ENCODE measurements at places on chromosomes 13 and 19.

- no peak for DNase-seq
Measured at GRCh38 chr19:33819506-33819879, 22.8 kb downstream of the KCTD15 start.

GRCh38 chr13:113973218-113974164, at the start of gene C13orf46:
Gene C13orf46, minus strand, starts transcription at chr13:113974076. Its CDS starts 79 bp downstream, at chr13:113973997.
- DNase-seq, result no peak

DNA sequence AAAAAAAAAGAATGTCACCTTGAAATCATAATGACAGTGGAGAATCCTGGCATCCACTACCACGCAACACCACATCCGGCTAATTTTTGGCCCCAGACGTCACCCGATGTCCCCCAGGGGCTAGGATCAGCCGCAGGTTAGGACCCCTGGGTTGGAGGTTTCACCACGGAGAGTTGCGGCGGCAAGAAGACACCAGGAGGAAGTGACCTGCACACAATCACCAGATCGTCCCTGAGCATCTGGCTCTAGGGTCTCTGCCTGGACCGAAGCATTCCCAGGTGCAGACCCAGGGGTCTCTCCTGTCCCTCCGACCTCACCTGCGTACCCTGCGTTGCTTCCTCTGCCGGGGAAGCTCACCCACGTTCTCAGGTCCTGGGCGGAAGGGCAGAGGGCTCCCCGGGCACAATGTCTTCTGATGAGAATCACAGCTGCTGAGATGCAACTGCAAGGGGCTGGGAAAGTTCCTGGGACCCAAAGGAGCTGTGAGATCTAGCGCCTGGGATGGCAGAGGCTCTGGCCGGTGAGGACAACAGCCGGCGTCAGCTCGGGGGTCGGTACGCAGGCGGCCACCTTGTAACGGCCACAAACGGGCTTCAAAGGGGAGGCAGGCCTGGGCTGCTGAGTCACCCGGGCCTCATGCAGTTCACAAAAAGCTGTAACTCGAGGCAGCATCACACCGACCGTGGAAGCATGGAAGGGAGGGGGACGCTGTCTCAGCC, 111.2 kb downstream of the GADD45B start:
- no peak for DNase-seq

DNA sequence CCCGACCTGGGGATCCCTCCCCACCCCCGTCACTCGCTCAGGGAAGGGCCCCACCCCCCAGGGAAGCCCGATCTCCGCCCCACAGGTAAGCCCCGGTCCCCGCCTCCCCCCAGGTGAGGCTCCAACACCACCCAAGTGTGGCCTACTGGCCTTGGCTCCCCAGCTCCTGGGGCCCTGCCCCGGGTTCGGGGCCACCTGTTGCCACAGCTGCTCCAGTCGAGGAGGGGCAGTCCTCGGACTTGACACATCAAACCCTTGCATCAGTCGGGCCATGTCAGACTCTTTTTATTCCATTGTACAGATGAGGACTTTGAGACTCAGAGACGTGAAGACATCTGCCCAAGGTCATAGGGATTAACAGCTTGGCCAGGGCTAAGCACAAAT, 512 bp downstream of the CC2D1A start:
- DNase-seq, result peak; percentile 36

DNA sequence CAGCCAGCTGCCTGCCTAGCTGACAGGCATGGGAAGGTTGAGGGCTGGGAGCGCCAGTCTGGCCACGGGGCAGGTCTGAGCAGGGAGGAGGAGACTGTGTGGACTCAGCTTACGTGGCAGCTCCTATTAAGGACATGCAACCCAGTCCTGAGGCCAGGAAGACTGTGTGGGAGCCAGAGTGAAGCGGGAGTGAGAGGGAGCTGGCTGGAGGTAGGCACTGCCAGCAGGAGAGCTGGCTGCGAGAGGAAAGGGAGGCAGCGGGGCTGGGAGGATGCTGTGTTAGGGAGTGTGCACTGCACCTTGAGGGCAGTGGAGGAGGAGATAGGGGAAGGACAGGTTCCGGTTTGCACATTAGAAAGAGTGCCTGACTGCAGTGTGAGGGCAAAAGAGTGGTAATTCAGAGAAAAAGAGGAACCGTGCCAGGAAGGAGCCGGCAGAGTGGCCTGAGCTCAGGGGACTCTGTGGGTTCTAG, 99.2 kb downstream of the SLC7A1 start:
- peak; percentile 47 for DNase-seq

- DNase-seq, result no peak
Measured at GRCh38 chr19:17405250-17406045, at the start of gene BST2. Gene BST2, minus strand, starts transcription at chr19:17405630. Its CDS starts 55 bp downstream, at chr19:17405575.

DNA sequence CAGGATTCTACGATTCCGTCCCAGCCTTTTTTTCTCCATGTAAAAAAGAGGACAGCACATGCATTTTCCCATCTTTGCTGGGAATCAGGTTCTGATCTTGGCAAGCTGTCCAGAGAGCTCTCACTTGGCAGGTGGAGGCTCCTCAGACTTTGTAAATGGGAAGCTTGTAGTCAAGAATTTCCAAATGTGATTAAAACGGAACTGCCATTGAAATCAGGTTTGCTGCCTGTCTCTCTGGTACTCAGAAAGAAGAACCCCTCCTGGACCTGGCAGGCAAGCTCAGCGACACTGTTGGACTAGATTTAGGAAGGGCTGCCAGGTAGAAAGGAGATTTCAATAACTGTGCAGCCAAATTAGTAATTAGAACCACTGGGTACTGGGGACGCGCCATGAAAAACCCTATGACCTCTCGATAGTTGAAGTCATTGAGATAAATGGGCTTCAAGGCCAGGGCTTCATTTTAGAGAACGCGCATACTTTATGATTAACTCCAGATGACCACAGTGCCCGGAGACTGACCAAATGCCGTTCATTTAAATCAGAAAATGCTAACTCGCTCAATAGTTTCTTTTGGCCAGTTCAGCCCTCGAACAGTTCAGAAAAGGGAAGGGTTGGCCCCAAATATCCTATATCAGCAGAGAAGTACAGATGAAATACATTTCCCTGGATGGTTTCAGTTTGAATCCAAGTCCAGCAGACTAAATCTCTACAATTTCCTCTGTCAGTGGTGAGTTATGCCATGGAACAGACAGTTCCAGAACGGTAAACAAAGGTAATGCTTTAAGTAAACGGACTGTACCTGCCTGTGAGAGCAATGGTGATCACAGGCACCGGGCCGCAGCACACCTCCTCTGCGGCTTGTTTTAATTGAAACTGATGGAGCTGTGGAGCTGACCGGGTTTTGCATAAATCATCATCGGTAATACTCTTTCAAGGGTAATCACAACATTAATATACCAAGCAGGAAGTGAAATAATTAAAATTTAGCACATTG, 517.4 kb downstream of the RFC3 start:
- DNase-seq, result no peak

DNA sequence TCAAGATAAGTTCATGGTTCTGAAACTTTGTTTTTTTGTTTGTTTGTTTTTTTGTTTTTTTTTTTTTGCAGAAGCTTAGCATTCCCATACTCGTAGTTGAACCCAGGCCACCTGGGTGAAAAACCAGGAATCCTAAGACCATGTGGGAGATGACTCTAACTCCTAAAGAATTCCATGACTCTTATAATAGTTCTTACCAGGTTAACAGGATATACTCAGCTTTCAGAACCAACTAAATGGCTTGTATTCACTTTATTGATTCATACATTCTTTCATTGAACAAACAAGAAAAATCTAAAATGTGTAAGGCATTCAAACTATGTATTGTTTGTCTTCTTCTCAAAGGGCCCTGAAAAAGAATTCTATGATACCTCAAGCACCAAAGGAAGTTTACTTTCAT, 40.5 kb upstream of the KLF5 start:
- no peak for DNase-seq

GRCh38 chr13:26549713-26550112, 7.8 kb upstream of the WASF3 start:
- no peak for DNase-seq

DNA sequence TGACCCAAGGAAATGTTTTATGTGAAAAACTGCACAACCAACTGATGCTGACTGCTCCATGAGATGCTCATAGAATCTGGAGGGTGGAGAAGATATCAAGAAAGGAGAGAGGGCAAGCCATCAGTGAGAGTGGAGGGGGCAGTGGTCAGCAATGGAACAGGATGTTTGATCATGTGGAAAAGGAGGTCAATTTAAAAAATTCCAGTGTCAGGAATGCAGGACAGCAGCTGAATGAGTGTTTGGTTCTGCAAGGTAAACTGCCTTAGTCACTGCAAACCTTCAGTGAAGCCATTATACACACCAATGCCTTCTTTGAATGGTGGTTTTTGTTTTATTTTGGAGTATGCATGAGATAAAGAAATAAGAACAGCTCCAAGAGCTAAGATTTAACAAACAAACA, 121.5 kb downstream of the FGF14 start:
- DNase-seq, result no peak

DNA sequence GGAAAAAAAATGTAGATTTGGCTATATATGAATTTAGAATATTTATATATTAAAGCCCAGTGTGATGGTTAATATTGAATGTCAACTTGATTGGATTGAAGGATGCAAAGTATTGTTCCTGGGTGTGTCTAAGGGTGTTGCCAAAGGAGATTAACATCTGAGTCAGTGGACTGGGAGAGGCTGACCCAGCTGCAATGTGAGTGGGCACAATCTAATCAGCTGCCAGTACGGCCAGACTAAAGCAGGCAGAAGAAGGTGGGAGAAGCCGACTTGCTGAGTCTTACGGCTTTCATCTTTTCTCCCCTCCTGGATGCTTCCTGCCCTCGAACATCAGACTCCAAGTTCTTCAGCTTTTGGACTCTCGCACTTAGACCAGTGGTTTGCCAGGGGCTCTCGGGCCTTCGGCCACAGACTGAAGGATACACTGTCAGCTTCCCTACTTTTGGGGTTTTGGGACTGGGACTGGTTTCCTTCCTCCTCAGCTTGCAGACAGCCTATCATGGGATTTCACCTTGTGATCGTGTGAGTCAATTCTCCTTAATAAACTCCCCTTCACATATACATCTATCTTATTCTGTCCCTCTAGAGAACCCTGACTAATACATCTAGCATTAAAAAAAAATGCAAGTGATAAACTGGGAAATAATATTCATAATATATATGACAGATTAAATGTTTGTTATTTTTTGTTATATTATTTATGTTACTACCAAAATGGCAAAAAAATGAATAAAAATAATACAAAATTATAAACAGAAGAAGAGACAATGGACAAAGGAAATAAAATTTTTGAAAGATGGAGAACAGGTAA, 122.4 kb downstream of the DLEU7 start:
- no peak for DNase-seq

- no peak for DNase-seq
Measured at GRCh38 chr13:111380431-111380830, 60.0 kb downstream of the TEX29 start.

DNA sequence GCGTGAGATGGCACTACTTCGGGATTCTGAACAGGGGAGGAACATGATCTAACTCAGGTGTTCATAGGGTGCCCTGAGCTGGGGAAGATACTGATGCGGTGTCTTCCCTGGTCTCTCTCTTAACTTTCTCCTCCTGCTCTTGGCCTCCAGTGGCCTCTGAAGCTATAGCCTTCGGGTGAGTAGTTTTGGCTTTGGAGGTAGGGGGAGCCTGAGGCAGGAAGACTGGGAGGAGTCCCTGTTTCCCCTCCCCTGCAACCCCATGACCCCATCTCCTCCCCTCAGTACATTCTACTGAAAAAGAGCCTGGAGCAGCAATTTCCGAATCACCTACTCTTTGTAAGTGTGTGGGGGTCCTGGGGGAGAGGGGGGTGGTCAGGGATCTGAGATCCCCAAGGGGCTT, 3.5 kb downstream of the SELENOV start:
- no peak for DNase-seq

- no peak for DNase-seq
Measured at GRCh38 chr13:30126903-30127428, 180.4 kb downstream of the KATNAL1 start.

- DNase-seq, result no peak
Measured at GRCh38 chr13:79966059-79966458, 374.9 kb downstream of the SPRY2 start.

DNA sequence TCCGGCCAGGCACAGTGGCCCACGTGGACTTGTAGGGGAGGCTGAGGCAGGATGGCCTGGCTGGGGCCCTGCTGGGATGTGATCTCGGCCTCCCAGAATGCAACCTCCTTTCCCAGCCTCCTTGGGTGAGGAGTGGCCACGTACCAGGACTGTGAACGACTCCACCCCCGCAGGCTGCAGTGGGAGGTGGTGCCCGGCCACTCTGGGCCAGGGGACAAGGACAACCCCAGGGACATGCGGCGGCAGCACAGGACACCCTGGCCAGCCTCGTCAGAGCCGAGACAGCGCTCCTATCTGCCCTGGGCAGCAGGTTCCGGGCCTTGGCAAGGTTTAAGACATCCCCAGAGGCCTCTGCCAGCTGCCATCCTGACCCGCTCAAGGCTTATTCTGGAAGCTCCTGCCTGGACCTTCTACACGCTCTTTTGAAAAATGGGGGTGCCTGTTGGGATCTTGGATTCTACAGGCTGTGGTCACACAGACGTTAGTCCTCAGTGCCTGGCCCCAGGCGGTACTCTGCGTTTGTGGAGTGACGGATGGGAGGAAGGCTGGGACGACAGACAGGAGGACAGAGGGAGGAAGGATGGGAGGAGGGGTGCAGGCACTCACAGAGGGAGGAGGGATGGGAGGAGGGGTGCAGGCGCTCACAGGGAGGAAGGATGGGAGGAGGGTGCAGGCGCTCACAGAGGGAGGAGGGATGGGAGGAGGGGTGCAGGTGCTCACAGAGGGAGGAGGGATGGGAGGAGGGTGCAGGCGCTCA, 19.9 kb upstream of the CACTIN start:
- no peak for DNase-seq

GRCh38 chr13:79775830-79776229, 294.9 kb downstream of the NDFIP2 start:
- peak; percentile 12 for DNase-seq

DNA sequence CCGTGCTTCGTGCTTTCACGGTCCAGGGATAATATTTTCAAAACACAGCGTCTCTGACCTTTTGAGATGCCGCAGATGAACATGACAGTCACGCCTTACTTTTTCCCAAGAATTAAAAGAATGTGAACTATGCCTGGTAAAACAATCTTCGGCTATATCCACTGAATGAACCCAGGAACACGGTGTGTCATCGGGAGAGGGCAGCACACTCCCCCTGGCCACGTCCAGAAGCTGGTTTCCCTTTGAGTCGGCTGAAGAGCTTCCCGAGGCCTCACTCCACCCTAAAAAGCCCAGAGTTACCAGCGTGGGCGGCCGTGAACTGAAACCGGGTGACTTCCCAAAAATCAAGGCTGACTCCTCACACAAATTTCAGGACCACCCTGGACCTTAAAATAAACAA, 22.9 kb upstream of the SHISA2 start:
- peak; percentile 24 for DNase-seq

DNA sequence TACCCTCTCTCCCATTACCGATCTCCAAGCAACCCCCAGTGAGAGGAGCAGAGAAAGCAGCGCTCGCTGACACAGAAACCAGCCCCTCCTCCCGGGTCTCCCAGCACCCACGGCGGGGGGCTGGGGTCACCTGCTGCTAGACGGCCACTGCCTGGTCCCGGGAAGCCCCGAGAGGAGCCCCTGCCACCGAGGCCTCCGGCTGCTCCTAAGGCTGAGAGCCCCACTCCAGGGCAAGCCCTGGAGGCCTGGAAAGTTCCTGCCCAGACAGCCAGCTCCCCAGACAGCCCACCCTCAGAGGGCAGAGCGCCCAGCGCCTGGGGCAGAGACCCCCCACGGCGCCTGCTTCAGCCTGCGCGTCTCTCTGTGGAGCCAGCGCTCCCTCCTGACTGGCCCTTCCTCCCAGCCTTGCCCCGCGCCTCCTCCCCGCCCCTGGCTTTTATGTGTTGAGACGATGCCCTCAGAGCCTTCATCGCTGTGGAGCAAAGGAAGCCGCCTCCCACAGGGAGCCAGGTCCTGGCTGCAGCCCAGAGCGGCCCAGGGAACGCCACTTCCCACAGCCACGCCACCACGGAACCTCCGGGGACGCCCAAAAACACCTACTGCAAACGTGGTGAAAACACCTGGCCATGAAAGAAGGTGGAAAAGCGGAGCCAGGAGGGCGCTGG, 51.1 kb downstream of the MLLT1 start:
- no peak for DNase-seq
